ENCODE measurements at places on chromosomes 11 and 22.

DNA sequence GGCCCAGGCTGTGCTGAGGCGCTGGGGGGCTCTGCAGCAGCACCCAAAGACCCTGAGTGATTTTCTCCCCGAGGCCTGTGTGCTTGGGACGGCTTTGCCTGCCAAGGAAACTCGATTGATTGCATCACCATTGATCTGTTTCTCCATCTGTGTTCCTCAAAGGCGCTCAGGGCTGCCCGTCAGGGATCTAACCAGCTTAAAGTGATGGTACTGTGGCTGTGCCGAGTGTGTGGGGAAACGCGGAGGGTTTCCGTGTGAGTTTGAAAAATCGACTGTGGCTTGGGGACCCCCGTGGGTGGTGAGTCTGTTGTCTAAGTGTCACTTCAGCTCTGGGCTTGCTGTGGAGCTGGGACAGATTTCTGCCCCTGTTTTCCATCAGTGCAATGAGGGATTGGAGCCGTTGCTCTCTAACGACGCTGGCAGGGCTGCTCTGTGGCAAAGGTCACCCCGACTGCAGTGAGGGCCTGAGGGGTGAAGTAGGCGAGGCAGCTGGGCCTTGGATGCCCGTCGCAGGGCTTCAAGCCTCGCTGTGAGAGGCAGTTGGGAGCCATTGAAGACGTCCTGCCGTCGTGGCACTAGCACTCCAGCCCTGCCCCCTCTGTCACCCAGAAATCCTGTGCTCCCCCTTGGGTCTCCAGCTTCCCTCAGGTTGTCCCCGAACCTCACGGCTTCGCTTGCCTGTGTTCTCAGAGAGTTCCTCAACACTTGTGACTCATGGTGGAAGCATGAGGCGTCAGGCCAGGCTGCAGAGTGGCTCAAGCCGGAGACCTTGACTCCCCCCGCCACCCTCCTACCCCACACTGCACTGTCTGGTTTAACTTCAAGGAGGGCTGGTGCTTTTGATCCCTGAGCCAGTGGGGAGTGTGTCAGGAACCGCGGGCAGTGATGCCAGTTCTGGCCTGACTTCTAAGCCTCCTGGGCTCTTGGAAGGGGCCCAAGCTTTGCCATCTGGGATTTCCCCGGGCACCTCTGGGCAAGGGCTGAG is 21.8 kb downstream of the CACNA1I start:
- DNase-seq = peak; percentile 70

- no peak for DNase-seq
Measured at GRCh38 chr22:29635734-29636357, 32.4 kb downstream of the NF2 start.

DNA sequence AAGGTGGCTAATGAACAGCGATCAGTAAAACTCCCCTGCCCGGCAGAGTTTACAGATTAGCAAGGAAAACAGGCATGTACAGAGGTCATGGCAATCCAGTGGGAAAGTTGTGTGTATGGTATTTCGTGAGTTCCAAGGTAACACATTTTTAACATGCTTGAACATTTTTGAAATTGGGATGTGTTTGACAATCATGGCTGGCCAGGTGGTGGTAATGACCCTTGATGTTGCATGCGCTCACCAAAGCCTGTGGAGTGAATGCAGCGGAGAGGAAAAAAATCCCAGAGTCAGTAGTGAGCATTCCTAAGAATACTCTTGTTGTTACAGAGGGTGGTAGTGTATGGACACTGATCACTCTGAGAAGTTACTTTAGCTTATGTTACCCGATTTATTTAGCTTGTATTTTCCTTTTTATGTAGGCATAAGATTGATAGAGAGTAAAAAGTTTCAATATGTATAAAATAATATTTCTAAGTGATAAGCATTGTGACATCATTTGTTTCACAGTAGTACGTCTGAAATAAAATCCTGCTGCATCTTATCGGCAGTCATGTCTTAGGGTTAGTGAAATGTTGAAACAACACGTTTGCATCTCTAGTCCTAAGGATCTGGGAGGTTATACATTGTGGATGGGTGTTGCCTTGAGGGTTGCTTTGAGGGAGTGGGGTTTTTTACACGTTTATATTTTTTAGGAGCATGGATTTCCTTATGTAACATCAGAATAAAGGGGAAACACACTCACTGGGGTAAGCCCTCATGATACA is 8.7 kb downstream of the TEAD1 start:
- DNase-seq = no peak

DNA sequence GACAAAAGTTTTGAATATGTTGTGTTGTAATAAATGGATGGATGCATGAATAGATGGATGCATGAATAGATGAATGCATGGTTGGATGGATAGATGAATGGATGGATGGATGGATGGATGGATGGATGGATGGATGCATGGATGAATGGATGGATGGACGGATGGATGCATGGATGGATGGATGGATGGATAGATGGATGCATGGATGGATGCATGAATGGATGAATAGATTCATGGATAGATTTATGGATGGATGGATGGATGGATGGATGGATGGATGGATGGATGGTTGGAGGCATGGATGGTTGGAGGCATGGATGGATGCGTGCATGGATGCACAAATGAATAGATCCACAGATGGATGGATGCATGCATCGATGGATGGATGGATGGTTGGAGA is 623.2 kb upstream of the B3GAT1 start:
- DNase-seq = no peak

DNA sequence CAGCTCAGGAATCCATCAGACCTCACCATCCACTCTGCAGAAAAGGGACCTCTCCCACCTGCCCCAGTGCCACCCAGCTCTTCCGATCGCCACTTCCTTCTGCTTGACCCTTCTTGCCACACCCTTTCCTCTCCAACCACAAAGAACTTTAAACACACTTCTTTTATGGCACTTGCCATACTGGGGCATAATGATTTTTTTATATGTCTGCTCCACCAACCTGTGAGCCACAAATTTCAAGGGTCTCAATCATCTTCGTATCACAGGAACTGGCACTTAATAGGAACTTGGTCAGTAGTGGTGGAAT is 11.7 kb upstream of the MYH9 start:
- no peak for DNase-seq

GRCh38 chr22:50434849-50435248 is 40.0 kb downstream of the SBF1 start:
- no peak for DNase-seq

GRCh38 chr11:74288911-74289310 is 22.5 kb downstream of the P4HA3 start:
- no peak for DNase-seq

DNA sequence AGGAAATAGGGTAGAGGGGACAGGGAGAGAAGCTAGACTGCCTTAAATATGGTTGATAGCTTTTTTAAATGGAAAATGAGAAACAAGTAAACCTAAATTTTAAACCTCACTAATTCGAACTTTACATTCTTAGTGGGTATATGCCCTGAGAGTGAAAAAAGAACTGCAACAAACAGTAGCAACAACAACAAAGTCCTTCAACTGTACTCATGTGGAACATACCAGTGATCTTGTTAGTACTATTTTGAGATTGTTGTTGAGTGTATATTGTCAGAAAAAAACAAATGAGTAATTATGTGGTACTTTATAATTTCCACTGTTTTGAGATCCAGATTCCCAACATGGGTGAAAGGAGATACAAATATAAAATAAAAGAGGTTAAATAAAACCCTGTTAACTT is 88.9 kb upstream of the TNRC6B start:
- DNase-seq = no peak

- DNase-seq = no peak
Measured at GRCh38 chr22:48140261-48140813, 1377.9 kb downstream of the TBC1D22A start.

Data from pancreas (tissue), 10 donors.